Activated naive CD4-positive, alpha-beta T cell treated with anti-CD3 and anti-CD28 coated beads, Interleukin-2, amount 50 U/mL, for 72 hours (primary cell): ENCODE measurements at places on chromosomes 7 and 10.

GRCh38 chr10:17854044-17854652 lies 45.0 kb downstream of the MRC1 start:
- DNase-seq: no peak

- no peak for DNase-seq
Observed at GRCh38 chr7:80711531-80711930, 73.1 kb downstream of the CD36 start.

DNA sequence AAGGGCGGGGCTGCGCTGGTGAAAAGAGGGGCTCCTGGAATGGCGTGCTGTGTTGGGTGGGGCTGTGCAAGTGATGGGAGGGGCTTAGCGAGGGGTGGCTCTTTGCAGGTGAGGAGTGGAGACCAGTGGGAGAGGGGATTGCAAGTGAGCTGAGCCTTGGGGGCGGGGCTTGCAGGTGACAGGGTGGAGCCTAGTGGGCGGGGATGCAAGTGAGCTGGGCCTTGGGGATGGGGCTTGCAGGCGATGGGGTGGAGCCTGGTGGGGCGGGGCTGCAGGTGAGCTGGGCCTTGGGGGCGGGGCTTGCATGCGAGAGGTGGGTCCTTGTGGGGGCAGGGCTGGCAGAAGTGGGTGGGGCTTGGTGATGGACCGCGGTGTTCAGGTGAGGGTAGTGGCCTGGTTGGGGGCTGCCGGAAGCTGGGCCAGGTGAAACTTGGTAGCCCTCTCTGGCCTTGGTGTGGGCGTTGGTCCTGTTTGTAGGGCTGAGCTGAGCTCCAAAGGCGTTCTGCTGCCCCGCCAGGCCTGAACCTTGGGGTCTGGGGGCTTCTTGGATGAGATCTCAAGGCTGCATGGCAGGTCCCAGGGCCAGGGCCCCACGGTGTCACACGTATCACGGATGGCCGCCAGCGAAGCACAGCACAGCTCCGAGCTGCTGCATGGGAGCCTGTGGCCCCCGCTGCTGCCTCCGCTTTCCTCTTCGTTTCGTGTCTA lies 743 bp upstream of the PITRM1 start:
- no peak for DNase-seq

DNA sequence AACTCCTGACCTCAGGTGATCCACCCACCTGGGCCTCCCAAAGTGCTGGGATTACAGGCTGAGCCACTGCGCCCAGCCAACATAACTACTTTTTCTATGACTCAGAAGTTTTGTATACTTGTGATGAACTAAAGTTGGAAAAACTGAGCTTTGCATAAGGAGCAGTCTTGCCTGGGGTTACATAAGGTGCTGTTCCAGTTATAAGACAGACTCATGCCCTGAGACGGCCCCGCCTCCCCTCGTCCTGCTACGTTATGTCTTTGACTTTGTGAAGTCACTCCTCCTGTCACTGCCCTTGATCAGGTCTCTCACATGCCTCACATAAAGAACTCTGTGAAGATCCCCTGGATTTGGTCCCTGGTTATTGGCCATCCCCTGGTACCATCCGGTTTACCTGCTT lies 40.4 kb upstream of the OPN4 start:
- no peak for DNase-seq

- DNase-seq: no peak
Observed at GRCh38 chr10:38146579-38147333, 52.6 kb downstream of the ZNF37A start.

- peak; percentile 31 for DNase-seq
Observed at GRCh38 chr10:351770-352334, 216.6 kb downstream of the ZMYND11 start.
